ENCODE measurements at places on chromosomes 4 and X.

GRCh38 chr4:99841129-99841528 is 24.5 kb downstream of the DAPP1 start:
- no peak for DNase-seq

DNA sequence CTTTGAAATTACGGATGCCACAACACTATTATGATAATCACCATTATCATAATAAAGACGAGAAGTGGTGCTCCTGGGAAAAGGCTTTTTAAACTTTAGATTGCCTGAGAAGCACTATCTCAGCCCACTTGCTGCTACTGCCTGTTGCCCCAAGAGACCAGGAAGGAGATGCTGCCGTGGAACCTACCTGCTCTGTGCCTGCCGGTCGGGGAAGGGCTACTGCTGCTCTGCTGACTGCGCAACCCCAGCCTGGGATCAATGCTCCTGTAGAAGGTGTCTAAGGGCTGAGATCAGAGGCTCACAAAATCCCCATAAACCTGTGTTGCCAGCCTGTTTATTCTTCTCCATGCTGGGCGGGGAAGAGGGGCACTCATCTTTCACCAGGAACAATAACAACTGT is 145.3 kb upstream of the VCX3B start:
- no peak for DNase-seq

- no peak for DNase-seq
Observed at GRCh38 chr4:84474107-84474506, 25.0 kb downstream of the NKX6-1 start.

GRCh38 chr4:68349279-68349648 is 626 bp downstream of the YTHDC1 start:
- DNase-seq, result no peak

DNA sequence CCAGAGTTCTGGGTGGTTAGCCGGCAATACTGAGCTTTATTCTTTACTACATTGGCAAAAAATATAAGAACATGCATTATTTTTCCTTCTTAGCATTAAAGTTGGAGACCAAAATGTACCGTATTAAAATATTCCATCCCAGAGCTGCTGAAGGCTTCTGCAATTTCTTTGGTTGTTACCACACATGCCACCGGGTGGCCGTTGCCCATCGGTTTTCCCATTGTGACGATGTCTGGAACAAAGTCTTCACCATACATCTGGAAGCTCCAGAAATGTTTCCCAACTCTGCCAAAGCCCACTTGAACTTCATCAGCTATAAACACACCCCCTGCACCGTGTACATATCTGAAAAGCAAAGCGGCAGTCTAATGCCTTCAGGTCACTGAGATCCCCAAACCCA is 13.7 kb downstream of the ETNPPL start:
- DNase-seq, result no peak
